Stimulated activated CD4-positive, alpha-beta T cell treated with anti-CD3 and anti-CD28 coated beads, Interleukin-1b, Interleukin-23, amount 100 ng/mL, for 4 hours (primary cell): ENCODE measurements at places on chromosomes 4 and X.

DNA sequence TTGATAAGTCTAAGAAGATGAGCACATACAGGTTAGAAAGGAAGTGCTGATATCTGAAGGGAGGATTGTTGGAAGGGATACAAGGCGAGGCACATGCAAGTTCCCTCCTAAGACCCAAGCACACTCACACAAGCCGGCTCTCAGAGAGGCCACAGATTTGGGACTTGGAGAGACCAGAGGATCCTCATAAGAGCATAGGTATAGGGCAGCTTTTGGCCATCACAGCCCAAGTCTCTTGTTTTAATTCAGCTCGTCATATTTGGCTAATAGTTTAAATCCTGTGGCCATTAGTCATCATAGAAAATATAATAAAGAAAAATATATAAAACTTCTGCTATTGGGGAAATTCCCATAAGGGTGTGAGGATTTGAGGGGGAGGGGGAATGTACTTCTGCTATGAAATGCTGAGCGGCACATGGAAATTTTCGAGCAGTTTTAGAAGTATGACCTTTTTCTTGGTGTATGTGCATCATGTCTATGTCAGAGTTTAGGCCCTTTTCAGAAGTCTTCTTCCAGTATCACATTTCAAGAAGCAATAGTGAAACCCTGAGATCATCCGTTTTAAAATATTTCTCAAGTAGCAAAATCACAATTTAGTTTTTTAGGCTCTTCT lies 97.7 kb downstream of the NFKB1 start:
- no peak for DNase-seq

DNA sequence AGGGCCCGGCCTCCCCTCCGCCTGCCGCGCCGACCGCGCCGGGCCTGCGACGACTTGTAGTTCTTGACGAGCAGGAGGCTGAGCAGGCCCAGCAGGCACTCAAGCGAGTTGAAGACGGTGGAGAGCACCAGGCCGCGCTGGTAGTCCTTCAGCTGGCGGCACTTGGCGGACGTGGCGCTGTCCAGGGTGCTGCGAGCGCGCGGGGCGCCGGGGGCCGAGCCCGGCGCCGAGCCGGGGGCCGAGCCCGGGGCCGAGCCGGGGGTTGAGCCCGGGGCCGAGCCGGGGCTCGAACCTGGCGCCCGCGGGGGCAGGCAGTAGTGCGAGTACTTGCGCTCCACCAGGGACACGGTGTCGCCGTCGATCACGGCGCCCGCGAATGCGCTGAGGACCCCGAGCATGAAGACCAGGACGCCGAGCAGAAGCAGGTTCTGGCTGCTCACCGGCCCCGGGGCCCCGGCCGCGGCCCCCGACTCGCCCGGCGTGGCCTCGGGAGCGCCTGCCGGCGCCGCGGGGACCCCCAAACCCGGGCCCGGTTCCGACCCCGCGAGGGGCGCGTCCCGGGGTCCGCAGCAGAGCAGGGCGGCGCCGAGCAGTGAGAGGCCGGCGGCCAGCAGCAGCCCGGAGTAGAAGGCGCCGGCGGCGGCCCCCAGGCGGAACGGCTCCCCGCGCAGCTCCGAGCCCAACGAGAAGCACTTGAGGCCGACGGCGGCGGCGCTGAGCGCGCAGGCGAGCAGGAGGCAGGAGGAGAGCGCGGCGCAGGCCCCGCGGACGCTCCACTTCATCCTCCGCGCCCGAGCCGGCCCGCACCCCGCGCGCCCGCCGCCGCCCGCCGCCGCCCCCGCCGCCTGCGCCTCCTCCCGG lies 584 bp downstream of the TMEM271 start:
- DNase-seq: peak; percentile 14

- DNase-seq: no peak
Measured at GRCh38 chr4:150773729-150774449, 191.9 kb downstream of the MAB21L2 start.

- no peak for DNase-seq
Measured at GRCh38 chr4:30903502-30904214, 183.5 kb downstream of the PCDH7 start.

DNA sequence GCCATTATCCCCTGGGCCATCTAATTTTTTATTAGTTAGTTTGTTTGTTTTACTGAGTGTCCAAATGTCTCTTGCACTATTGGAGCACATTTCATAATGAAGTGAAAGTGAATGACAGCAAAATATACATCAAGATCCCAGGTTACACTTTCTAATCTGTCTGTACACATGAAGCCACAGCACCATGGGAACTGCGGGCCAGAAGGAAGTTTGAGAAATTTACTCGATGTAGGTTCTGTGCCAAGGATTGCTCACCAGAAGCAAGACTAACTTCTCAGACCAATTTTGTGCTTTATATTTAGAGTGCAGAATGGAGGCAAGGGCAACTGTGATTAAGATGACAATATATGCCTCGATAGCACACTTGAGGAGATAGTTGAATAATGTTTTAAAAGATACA lies 258.0 kb downstream of the COL25A1 start:
- no peak for DNase-seq

DNA sequence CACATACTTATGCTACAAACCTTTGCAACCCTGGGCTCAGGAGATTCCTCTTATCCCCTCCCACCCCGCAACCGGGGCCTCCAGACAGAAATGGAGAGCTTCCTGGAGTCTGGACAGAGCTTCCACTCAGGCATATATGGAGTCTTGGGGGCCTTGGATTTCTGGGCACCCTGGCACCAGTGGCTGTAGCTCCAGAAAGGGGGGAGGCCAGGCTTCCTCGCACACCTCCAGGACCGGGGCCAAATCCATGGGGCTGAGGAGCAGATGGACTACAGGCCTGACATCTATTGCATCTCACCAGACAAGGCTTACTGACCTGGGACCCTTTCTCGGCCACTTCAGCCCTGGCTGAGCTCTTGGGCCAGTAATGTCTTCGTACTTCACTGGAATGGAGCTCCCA lies 143.3 kb downstream of the DKK2 start:
- no peak for DNase-seq

GRCh38 chrX:149453030-149453429 lies 52.1 kb downstream of the IDS start:
- DNase-seq: no peak

DNA sequence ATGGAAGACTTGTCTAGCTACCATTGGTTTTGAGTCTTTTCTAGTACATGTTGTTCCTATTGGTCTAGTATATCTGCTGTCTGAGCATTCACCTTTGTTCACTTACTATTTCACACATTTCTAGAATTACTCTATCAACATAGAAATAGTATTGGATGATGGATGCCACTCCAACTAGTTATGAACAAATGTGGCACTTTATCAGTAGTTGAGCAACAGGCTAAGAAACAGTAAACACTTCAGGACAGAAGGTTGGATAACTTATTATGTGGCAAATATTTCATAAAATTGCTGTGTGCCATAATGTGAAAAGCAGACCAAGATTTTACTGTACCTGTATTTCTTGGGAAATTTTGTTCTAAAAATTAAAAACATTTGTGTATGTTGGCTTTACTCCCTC lies 42.4 kb upstream of the GLRA3 start:
- no peak for DNase-seq

GRCh38 chr4:172173206-172173605 lies 360.0 kb downstream of the GALNTL6 start:
- no peak for DNase-seq

- DNase-seq: no peak
Measured at GRCh38 chrX:56986138-56986537, 9.2 kb downstream of the SPIN3 start.

- DNase-seq: no peak
Measured at GRCh38 chr4:74328501-74328900, 20.2 kb downstream of the EPGN start.

GRCh38 chr4:68129793-68130192 lies at the start of gene TMPRSS11F:
Gene TMPRSS11F (minus strand): TSS chr4:68129869. CDS start chr4:68129820, 49 bp downstream.
- DNase-seq: no peak

GRCh38 chr4:137892134-137892533 lies 350.0 kb downstream of the SLC7A11 start:
- DNase-seq: no peak

DNA sequence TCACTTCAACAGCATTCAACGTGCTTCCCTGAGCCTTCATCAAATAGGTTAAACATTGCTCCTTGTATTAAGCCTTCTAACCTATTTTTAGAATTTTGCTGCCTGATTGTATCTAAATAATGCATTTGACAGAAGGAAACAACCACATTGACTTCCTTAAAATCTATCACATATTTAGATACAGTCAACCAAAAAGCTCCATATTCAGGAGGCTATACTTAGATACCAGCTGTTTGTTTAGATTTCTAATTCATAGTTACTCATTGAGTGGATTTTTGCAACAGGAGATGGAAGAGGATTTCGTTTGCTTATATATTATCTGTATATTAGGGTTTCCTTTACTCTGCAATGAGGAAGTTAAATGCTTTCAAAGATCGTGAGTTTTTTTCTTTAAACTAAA lies 241.1 kb upstream of the PPP1R2C start:
- DNase-seq: no peak

DNA sequence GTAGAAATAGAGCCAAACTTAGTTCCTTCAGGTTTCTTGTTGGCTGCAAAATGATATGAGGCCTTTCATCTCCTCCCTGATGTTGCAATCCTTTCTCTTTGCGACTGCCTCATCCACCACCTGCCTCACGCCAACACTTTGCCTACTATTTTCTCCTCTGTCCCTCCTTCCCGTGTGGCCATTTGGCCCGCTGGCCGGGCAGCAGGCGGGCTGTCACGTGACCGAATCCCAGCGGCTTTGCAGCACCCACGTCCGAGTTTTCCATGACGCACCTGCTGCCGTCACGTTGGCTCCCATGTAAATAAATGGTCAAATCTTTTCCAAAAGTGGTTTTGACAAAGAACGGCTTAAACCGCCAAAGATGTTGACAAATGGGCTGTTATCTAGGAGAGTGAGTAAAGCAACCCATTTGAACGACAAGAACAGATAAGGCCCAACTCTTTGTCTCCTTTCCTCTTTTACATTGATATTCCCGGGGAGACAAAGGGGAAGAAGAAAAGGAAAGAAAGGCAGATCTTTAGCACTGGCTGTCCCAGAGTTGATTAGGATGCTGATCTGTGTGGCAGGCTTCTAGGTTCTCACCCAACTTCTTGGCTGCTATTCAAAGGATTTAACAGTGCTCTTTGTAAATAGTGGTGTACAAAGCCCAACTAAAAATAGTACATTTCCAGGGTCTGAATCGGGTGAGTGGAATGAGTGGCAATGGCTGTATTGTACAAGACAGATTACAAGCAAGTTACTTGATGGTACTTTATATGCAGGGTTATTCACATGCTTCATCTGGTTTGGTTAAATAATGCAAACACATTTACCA lies 174.2 kb upstream of the JADE1 start:
- DNase-seq: no peak

DNA sequence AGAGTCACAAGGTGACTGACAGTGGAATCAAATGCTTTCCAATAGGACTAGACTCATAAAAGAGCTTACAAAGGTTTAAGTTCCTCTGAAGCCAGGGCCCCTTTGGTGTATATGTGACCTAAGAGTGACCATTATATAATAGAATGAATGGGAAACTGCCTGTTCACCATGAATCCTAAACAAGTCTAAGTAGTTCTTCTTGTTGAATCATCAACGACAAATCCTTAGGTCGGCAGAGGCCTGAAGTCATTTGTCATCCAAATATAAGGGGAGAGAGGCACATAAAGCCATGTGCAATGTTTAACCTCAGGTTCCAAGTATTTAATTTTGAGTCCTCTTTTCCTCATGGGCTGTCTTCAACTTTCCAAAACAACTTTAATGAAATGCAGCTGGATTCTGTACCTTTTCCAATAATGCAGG lies 122.4 kb downstream of the RASL11B start:
- DNase-seq: no peak

DNA sequence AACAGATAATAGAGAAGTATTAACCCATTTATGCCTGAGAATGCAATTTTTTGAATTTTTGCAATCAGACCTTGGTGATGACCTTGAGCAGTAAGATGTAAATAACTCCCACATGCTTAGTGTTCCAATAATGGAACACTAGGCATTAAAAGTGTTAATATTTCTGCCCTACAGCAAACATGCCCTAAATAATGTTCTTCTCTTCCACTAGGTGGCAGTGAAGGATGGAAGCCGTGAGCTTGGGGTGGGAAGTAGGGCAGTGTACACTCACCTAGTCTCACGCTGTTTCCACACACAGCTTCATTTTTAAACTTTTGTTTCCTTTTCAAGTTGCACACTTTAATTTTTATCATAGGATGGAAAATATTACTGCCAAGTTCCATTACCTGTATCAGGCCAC lies 613.1 kb upstream of the HS3ST1 start:
- DNase-seq: no peak

- DNase-seq: no peak
Measured at GRCh38 chr4:71296945-71297344, 41.9 kb upstream of the SLC4A4 start.

DNA sequence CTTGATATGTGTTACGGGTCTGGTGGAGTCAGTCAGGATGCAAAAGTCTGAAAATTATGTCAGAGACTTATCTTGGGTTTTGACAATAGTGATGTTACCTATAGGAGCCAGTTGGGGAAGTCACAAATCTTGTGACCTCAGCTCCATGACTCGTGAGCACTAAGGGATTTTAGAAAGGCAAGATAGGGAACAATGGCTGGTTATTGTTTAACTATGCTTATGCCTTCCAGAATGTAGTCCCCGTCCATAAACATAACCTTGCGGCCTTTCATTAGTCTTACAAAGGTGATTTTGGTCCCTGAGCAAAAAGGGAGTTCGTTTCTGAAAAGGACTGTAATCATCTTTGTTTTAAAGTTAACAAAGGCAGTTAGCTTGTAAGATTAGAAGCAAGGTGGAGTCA lies 23.9 kb upstream of the GATB start:
- DNase-seq: no peak

DNA sequence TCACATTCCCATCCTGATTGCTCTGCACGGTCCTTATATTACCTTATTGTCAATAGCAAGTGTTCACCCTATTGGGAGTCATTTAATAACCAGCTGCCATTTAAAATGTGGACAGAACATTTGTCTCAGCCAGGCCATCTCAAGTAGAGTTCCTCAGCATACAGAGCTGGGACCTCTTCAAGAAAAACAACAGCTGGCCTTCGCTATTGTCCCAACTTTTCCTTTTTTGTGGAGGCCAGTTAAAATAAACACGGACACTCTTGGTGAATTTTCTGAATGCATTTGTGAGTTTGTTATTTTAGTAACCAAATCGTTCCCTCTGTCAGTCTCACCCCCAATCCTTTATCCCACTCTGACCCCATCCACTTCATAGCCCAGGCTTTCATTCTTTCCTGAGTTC lies 395.3 kb upstream of the PITX2 start:
- no peak for DNase-seq

GRCh38 chr4:71520850-71521249 lies 182.0 kb downstream of the SLC4A4 start:
- DNase-seq: no peak

DNA sequence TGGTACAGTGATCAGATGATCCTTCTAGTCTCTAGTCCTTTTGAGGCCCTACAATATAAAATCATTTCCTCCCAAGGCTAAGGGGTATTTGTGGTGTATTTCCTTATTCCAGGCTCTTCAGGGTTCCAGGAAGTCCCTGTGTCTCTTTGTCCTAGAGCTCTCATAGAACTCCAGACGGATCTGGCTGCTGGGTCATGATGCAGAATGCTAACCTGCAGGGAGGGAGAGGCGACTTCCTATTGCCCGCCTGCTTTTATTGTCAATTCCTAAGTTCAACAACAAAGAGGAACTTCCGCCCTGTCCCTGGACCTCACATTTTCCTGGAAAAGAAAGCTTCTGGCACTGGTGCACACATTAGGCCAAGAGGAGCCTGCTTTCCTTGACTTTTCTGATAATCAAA lies 45.9 kb upstream of the ZNF827 start:
- DNase-seq: no peak

GRCh38 chr4:2785613-2786012 lies 7.3 kb upstream of the SH3BP2 start:
- no peak for DNase-seq

- no peak for DNase-seq
Measured at GRCh38 chr4:66640233-66640990, 904.9 kb downstream of the CENPC start.

GRCh38 chrX:138128027-138128671 lies 562.2 kb downstream of the ZIC3 start:
- peak; percentile 6 for DNase-seq
